NCI-H187 treated with DMSO at 0.1 percent for 48 hours (cell line): ENCODE measurements at places on chromosomes 2 and 18.

DNA sequence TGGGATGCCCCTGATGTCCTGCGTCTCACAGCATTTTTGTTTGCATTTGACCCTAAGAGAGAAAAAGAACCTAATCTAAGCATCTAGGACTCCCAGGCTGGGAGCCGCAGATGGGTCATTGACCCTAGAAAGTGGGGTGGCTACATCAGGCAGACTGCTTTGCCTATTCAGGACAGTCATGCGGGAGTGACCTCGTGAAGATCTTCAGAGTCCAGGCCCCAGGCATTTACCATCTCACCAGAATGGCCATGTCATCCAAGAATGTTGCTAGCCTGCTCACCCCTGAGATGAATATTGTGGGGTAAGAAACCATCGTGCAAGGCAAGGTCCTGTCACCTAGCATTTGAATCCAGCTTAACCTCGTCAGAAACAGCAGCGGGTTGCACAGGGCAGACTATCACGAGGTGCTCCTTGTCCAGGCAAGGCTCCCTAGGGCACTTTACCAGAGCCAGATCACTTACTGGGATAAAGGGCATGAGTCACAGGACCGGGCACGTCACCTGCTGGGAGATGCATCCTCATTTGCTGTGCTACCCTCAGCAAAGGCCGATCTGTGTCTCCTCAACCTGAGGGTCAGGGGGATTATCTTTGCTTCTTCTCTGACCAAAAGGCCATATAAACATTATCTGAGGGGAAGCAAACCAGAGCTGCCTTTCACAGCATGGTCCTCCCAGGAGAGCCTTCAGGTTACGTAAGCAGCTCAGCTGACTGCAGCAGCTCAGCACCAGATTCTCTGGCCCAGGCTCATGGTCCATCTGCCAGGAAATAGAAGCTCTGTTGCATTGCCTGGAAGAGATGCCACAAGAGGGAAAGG lies 162.3 kb downstream of the ACKR3 start:
- no peak for DNase-seq

DNA sequence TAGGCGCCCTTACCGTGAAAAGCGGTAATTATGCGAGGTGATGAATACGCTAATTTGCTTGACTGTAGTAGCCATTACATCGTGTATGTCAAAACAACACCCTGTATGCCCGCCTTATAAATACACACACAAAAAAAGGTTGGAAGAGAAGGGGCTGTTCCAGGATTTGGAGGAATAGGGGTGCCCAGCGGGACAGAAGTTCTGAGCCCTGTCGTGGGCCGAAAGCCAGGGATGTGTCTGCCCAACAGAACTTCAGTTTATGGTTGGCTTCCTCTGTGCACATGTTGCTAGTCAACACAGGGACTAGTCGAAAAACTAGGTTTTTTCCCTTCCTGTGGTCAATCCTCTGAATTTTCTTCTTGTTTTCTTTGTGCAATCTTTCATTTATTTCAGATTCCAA lies 182.5 kb downstream of the ACKR3 start:
- DNase-seq = no peak

GRCh38 chr2:181484851-181485637 lies 27.9 kb downstream of the ITGA4 start:
- no peak for DNase-seq

GRCh38 chr2:145751629-145752028 lies 1231.7 kb upstream of the ZEB2 start:
- DNase-seq = no peak

DNA sequence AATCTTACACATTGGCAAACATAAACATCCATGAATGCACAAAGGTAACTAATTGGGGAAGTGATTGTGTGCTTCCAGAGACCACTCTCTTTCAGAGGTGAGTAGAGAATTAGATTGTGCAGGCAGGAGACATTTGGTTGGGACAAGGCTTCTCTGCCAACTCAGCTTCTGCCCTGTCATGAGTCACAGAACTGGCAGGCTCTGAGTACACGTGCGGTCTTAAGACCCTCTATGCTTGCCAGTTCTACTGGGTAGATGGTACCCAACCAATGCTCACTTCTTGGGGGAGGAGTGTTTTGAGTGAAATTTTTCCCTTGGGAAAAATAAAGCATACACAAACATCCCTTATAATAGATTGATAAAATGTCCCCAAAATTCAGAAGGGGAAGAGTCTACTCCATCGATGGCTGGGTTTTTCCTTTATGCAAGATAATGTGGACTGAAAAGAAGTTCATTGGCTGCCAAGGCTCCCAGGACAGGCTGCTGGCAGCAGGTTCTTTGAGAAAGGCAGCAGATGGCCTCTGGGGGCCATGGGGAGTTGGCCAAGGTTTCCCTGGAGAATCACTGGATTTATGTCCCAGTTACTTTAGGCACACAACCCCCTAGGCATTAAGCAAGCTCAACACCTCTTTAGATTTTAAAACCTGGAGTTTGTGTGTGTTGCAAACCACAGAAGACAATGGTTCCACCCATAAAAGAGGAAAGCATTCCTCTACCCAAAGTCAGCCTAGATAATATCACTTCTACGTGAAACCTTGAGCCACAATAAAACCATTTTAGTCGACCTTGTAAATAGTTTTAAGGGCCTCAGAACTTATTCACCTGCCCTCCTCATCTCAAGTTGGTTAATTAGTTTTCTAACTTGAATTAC lies 417.0 kb downstream of the TXNL1 start:
- no peak for DNase-seq

GRCh38 chr2:55051026-55051866 lies 995 bp upstream of the RTN4 start:
- DNase-seq = no peak

GRCh38 chr2:239343946-239344856 lies 56.6 kb downstream of the HDAC4 start:
- DNase-seq = no peak

- DNase-seq = no peak
Observed at GRCh38 chr18:36772241-36772723, 56.5 kb downstream of the TPGS2 start.

GRCh38 chr2:72134997-72135800 lies 12.5 kb downstream of the CYP26B1 start:
- DNase-seq = no peak

DNA sequence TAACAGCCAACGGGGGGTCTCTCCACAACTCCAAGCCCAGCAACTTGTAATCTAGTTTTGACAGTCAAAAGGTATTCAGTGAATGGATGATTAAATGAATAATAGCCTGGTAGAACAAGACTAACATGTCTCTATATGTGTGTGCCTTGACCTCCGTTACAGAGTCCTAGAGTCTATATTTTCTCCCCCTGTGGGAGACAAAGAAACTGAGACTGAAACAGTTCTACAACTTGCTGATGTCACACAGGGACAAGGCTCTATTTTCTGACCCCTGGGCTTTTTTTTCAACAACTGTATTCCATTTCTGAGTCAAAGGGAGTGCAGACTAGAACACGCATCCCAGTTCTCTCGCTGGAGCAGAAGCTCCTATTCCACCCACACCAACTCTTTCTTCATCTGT lies 223.6 kb upstream of the AGAP1 start:
- DNase-seq = no peak

GRCh38 chr18:55886886-55887285 lies 298.9 kb upstream of the TCF4 start:
- no peak for DNase-seq

DNA sequence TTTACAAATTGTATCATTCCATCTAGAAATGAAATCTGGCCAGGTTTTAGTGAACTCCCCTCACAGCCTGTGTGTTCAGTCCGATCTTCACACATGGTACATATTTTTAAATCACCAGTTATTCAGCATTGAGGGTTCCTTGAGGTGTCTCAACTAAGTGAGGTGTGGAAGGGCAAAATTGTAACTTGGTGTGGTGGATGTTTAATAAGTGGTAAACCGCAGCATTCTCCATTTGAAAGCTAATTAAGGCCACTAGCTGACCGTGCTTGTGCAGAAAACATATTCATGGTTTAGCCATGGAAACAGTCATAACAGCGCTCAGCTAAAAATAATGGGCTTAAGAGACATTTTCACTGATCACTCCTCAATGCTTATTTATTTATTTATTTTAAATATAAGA lies 786.2 kb upstream of the FANCL start:
- no peak for DNase-seq
